ENCODE measurements at places on chromosomes 3 and 15.

GRCh38 chr3:144051211-144051610 lies 79.6 kb downstream of the DIPK2A start:
- no peak for DNase-seq

DNA sequence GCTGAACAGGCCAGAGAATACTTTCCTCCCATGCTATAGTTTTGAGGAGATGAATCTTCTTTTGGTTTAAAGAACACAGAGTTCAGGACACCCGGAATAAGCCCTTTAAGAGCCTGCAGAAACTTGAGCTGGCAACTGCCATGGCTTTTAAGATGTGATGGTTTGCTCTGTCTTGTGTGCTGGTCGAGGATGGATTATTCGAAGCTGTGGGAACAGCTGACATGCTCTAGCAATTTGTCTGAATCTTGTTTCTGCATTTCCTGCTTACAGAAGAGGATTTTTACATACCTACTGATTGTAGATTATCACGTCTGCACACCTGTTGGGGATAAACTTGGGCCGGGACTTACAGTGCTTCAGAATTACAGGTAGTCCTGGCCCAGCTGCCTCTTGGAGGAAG lies 396.9 kb downstream of the LRTM1 start:
- DNase-seq, result no peak

DNA sequence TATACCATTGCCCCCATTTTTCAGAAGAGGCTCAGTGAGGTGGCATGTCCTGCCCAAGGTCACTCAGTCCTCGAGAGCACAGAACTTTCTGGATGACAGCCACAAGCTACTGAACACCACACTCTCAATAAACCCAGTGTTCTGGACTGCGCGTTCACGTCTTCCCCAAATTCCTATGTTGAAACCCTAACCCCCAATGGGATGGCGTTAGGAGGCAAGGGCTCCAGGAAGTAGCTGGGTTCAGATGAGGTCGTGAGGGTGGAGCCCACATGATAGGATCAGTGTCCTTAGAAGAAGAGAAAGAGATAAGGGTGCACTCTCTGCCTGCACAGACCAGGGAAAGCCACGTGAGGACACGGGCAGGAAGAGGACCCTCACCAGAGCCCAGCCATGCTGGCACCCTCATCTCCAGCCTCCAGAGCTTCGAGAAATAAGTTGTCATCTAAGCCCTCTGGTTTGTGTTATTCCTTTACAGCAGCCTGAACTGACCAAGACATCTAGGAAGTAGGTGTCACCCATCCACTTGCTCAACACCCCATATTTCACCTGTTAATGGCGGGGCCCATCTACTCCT lies 324.0 kb downstream of the UACA start:
- peak; percentile 42 for DNase-seq

DNA sequence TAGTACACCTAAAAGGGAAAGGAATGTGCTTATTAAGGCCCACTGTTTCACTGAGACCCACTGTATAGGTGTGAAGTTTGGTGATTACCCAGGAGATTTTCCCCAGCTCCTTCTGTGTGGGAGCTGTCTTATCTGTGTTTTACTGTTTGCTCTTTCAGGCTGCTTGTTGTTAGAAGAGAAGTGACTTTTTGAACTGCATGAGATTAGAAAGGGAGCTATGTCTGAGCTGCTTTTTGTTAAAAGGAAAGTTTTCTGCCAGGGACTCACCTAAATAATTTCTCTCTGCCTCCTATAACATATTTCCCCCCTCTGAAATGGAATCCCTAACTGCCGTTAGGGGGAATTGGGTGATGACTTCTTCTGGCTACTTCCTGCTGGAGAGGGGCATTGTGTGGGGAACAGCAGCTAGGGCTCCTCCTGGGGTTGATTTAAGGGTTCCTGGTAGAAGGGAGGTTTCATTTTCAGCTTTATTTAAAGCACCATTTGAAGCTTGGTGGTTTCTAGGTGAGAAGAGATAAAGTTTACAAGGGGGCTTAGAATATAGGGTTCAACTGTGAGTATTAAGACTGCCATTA lies 77.1 kb upstream of the ATP11B start:
- DNase-seq, result no peak

- DNase-seq, result no peak
These were observed 9.2 kb upstream of the ATP2B2 start for GRCh38 chr3:10514407-10515069.

DNA sequence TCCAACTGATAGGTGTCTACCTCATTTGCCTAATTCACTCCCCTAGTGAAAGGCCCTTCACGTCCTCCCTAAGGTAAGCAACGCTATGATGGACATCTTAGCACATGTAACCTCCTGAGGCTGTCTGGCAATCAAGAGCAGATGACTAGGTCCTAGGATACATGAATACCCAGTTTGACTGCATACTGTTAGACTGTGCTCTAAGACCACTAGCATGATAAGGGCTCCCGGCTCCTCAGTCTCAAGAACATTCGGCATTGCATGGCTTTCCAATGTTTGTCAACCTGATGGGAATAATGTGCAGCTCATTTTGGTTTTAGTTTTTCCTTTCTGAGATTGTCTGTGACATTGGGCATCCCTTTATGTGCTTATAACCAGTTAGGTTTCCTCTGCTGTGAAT lies 152.1 kb downstream of the UACA start:
- no peak for DNase-seq

GRCh38 chr3:30512576-30512975 lies 93.8 kb upstream of the TGFBR2 start:
- no peak for DNase-seq

- peak; percentile 38 for DNase-seq
These were observed 12.2 kb downstream of the ALG1L2 start for GRCh38 chr3:130093741-130094391.

DNA sequence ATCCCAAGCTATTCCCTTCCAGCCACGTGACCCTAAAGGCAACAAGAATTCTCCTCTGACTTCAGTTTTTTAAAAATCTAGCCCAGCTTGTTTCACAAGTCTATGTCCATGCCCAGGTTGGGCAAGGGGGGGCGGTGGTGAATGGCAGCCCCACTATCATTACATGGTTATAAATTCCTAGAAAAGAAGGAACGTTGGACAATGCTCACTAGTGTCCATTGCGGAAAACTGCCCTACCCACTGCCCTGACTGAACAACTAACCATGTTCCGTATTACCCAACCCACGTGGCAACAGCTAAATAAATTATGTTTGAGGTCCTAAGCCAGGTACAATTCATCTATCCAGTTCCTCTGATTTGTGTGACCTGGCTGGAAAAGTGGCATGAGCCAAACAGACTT lies 8.7 kb upstream of the TAFA4 start:
- no peak for DNase-seq

GRCh38 chr15:74332611-74333010 lies 34.8 kb downstream of the CYP11A1 start:
- no peak for DNase-seq

GRCh38 chr15:60217161-60217560 lies 180.6 kb downstream of the ANXA2 start:
- DNase-seq, result no peak

- no peak for DNase-seq
These were observed 40.4 kb upstream of the C15orf39 start for GRCh38 chr15:75161106-75161916.

- no peak for DNase-seq
These were observed 216.3 kb upstream of the ARPP21 start for GRCh38 chr3:35422836-35423601.

DNA sequence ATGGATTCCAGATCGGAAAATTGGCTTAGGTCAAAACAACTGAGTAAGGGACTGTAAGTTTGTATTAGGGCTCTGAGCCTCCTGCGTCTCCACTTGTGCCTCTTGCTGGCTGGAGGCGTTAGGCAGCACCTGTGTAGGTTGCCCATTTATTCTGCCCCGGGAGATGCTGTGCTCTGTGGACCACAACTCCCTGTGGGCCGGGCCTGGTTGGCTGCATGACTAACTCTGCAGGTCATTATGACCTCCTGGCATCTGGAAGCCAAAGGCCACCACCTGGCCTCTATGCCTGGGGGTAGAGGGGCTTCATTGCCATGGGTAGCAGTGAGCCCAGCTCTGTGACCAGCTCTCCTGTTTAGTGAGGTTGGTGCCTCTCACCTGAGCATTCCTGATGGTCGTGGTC lies 36.0 kb upstream of the BDH1 start:
- no peak for DNase-seq

DNA sequence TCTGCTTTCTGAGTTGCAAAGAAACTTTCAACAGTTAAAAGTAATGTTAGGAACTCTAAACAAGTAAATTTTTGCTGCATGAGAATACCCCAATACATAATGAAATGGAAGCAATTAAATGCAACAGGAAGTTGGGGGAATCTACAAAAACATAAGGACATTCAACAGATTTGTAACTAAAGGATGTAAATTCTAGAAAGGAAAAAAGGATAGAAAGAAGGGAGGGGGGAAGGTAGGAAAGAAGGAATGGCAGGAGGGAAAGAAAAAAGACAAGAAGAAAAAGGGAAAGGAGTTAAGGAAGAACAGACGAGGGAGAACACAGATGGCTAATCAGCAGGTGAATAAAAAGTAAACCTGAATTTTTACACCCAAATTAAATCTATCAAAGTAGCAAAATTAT lies 22.3 kb upstream of the ANP32A start:
- DNase-seq, result no peak

DNA sequence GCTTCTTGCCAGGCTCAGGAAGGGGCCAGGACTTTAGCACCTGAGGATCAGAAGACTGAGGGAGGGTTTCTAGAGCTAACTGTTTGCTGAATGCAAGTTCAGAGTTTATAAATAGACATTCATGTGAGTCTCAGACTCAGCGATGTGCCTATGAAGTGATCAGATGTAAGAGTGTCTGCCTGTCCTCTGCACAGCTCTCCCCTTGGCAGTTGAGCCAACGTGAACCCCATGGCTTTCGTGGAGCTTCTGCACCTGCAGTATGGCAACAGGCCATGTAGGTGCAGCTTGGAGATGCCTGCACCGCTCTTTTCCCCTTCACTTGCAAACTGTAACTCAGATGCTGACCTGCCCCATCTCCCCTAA lies 141.9 kb downstream of the CHDH start:
- no peak for DNase-seq

DNA sequence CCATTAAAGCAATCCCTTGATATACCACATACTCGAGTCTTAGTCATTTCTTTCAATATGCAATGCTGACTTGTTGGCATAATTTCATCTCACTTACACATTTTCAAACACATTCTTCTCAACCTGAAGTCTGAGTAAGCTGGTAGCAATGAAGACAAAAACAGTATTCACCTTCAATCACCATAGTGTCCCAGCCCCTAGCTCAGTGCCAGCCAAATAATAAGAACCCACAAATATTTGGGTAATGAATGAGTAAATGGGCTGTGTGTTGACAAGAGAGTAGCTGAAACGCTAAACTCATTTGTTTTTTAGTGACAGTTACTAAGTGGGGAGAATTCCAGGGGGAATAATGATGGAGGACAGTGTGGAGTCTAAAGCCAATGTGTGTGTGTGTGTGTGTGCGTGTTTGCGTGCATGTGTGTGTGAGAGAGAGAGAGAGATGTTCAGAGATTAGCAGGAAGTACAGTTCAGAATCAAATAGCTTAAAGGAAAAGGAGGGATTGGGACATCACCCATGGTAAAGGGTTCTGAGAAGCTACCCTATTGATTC lies 165.7 kb downstream of the GAP43 start:
- no peak for DNase-seq

GRCh38 chr15:29664406-29664805 lies 157.9 kb downstream of the TJP1 start:
- no peak for DNase-seq

DNA sequence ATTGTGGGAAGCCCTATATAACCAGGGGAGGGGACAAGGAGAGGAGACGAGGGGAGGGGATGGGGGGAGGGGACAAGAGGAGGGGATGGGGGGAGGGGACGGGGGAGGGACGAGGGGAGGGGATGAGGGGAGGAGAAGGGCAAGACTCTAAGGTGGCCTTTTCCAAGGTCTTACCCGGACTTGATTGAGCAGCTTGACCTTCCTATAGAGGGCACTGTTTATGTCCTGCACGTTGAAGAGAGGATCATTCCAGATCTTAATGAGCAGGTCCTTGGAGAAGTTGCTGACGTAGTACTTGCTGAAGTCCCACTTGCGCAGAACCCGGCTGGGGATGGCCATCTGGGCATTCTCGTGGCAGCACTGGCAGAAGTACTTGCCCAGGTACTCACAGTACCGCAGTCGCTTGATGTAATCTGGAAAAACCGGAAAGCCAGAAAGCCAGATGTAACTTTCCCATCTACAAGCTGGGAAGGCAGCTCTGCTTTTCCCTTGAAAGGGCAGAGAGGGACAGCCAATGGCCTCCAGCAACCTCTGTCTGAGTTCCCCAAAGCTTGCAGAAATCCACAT lies 55.7 kb downstream of the RUBCN start:
- no peak for DNase-seq
